ENCODE measurements at places on chromosomes 7 and 10. TPM values are rescaled to one million over a fixed set of nuclear protein-coding genes. Genes with fewer than 3 reads are reported as not detected.

Gene ZNF117
- 9.2 TPM for total RNA-seq

Gene GBX1
- total RNA-seq, result 0.27 TPM

Gene ARL5B
- 39.4 TPM for total RNA-seq

Gene ARMC3
- total RNA-seq, result 0.09 TPM

Gene SEMA3C
- 2.1 TPM for total RNA-seq

Gene SGCE
- total RNA-seq, result 25.3 TPM

Gene GRM3
- total RNA-seq, result 1.5 TPM

Gene LLCFC1
- total RNA-seq, result not detected

Gene TLX1
- 2.3 TPM for total RNA-seq

Gene STAM
- total RNA-seq, result 22.9 TPM

All from WTC11 (cell line).